ENCODE measurements at places on chromosomes 5 and 9.

DNA sequence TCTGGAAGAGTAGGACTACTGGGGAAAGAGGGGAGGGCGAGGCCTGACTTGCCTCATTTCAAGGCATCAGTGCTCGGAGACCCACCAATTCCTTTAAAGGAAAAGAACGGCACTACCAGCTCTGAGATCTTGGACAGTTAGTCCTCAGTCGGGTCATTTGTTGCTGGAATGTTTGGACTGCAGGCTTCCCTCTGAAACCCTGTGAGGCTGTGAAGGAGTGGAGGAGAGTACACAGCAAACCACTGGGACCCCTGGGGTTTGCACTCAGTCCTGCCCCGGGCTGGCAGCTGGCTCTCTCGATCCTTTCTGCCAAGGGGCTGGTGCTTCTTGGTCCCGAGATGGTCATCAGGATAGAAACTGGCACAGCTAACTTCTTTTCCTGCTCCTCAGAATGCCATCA lies 194.5 kb downstream of the TRIO start:
- no peak for DNase-seq

- DNase-seq = no peak
Observed at GRCh38 chr9:87350915-87351314, 146.8 kb upstream of the DAPK1 start.

GRCh38 chr9:132027752-132028663 lies 51.7 kb downstream of the MED27 start:
- no peak for DNase-seq

DNA sequence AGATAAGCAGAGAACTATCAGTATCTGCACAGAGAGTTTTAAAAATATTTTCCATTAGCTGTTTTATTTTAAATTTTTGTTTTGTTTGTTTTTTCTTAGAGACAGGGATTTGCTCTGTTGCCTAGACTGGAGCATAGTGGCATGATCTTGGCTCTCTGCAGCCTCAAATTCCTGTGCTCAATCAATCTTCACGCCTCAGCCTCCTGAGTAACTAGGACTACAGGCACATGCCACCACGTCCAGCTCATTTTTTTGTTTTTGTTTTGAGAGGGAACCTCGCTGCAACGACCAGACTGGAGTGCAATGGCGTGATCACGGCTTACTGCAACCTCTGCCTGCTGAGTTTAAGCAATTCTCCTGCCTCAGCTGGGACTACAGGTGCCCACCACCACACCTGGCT lies 138.2 kb upstream of the LPAR1 start:
- no peak for DNase-seq

GRCh38 chr5:94968507-94969095 lies 316.3 kb downstream of the MCTP1 start:
- peak; percentile 60 for DNase-seq

DNA sequence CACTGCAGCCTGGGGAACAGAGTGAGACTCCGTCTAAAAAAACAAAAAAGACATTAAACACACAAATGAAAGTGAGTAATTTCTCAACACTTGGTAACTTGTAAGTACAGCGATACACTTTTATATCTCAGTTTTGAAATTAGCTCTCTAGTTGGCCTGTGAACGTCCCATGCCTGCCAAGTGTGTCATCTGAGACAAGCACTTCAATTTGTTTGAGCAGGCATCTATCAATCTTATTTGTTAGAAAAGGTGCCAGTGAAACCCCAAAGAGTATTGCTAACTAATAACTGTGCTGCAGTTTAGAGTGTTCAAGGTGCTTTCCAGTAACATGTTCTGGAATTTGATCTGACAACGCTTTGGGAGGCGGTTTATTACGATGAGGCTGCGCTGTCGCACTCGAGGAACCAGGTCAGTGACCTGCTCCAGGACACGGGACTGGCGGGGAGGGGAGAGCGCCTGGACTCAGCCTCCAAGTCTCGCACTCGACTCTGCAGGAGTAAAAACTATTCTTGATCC lies 1.1 kb upstream of the SPIN1 start:
- DNase-seq = no peak

DNA sequence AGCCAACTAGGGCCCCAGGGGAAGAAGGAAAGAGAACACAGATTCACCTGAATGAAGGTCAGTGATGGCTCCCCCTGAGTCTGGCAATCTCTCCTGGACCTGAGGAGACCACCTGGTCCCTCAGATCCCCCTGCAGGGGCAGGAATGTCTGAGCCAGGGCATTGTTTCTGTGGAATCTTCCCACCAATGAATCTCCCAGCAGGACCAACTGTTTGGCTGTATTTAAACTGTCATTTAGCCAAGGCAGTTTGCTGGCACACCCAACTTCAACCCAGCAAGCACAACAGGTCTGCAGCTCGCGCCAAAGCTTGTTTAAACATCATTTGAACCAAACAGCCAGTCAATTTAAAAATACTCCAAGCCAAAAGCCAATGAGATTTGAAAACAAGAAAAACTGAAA lies 92.6 kb downstream of the SH3TC2 start:
- peak; percentile 44 for DNase-seq

GRCh38 chr5:114360816-114361723 lies 800 bp upstream of the KCNN2 start:
- peak; percentile 14 for DNase-seq

DNA sequence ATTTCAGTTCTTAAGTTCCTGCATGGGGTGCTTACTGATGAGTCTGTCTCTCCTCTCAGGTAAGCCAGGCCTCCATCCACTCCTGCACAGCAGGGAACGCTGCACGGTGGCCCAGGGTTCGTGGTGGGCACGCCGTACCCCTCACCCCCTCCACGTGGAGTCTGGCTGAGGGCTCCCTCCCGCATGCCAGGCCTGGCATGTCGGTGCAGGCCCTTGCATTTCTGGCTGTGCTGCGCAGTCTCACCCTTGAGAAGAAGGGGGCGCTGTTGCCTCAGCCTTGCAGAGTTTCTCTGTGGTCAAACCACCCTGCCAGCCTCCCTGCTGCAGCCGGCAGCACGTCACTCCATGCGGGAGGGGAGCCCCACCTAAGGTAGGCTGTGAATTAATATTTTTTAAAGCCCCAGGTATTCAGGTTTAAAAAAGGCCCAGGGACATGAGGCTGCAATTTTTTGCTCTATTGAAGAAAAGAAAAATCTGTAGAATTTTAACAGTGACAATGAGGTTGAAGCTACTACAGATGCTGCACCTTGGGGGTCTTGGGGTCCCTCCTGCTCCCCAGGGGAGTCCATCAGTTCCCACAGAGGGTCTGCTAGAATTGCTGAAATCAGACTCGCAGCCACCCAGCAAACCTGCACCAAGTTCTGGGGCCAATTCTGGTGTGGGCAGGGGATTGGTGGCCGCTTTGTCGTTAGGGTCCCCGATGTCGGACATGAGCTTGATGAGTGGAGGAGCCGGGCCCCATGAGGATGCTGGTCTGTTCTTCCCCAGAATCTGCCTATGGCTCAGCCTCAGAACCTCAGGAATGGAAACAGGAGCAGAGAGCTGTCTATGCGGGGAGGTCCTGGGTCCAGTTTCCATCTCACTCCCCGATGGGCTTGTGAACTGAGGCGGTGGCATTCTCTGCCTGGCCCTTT lies 52.6 kb downstream of the TENT4A start:
- DNase-seq = peak; percentile 90

GRCh38 chr5:171738501-171738900 lies 47.1 kb upstream of the SMIM23 start:
- no peak for DNase-seq

- DNase-seq = peak; percentile 13
Observed at GRCh38 chr9:4489562-4489918, 728 bp upstream of the SLC1A1 start.

GRCh38 chr5:95822043-95822541 lies 434 bp downstream of the GLRX start:
- peak; percentile 25 for DNase-seq

GRCh38 chr5:53246042-53246836 lies 136.7 kb upstream of the MOCS2 start:
- no peak for DNase-seq

DNA sequence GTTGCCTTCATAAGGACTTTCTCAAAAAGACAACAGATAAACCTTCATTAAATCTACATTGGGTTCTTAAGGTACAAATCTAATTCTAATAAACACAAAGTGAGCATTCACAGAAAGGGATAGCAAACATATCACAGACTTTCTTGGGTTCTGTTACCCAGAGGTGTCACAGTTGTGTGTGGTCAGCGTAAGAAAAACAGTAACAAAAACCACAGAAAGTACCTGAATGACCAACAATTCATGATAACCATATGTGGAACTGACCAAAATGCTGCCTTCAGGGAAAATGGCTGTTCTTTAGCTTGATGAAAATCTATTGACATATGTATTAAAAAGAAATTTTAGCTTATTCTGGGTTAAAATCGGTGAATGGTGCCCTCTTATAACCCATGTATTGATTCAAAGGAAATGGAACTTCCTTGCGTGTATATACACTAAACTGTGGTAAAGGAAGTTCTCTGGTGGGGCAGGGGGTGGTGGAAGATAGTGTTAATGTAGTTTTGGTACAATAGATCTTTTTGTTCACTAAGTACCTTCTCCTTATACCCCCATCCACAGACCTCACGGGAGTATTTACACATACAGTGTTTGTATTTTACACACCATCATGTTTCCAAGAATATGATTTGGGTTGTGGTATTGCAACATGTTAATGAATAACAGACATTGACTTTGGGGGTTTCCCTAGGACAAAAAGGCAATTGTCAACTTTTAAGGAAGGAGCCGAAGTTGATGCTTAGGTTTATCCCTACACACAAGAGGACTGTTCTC lies 152.5 kb downstream of the APBA1 start:
- DNase-seq = no peak

DNA sequence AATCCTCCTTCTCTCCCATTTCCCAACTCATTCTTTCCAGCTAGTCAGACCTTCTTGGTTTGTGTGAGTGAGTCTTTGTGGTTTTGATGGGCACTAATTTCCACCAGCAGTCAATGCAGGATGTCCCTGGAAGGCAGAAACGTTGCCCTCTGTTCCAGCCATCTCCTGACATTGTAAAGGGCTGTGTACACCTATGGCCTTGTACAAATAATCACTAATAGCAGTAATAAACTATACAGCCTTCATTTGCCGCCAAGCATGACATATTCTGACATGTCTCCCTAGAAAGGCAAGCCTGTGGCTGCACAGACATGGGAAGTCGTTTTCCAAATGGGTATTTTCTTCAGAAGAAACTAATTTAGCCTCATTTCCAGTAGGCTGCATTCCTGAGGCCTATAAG lies 18.4 kb upstream of the DENND1A start:
- DNase-seq = no peak

DNA sequence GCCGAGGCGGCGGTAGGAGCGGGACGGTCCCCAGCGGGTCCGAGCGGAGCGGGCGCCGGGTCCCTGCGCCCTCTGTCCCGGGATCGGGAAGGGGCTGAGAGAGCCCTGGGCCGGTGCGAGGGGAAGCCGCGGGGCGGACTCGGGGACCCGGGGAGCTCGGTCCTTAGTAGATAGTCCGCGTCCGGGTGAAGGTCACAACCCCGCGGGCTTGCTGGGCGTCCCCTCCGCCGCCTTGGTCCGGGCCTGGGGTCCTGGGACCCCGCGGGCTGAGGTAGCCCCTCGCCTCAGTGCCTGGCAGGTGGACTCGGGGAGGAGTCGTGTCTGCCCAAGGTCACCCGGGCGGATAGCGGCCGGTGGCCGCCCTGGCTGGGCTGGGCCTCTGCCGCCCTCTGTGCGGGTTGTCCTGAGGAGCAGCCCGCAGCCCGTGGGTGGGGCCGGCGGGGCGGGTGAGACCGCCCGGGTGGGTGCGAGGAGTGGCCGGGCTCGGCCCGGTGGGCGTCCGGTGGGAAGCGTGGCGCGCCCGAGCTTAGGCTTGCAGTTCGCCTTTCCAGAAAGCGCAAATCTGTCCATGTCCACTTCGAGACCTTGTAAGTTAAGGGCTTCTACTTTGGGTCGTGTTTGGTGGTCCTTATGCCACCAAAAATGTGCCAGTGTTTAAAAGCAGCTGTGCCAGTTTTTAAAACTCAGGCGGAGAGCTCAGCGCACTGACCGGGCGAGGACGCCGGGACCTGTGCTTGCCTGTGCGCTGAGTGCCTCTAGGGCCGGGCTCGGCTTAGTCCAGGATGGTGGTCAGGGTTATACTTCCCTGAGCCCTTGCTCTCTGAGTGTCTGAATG lies 554 bp downstream of the SDHA start:
- DNase-seq = peak; percentile 58

- DNase-seq = no peak
Observed at GRCh38 chr9:74500584-74500924, 3.4 kb downstream of the RORB start.

DNA sequence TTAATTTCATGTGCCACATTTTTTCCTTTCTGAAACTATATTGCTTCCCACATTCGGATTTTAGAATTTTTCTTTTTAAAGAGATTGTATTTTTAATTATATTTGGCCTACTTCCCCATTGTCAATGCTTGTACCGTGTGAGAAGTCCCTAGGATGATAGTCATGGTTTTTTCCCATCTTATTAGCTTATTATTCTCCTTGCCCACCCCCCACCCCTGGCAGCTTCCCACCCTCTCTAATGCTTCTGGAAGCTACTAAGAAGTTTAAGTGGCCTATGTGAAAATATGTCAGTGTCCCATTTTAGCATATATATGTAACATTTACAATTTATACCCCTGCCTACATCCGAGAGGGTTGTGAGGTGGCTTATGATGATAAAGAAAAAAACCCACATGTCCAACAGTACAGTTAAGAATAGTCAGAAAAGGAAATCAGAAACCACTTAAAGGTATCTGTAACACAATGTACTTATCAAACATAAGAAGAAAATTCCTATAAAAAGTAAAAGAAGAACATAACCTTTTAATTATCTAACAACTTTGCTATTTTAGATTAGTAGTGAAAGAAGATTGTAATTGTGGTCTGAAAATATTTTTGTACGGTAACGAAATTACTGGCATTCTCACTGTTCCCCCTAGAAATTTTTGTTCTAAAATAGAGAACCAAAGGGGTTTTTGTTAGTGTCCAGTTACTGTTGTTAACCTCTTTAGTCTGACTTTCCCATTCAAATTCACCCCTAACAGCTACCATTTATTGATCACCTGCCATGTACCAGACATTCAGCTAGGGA lies 62.1 kb downstream of the SLC44A1 start:
- DNase-seq = no peak

- no peak for DNase-seq
Observed at GRCh38 chr5:98108497-98108896, 665.0 kb upstream of the RGMB start.

DNA sequence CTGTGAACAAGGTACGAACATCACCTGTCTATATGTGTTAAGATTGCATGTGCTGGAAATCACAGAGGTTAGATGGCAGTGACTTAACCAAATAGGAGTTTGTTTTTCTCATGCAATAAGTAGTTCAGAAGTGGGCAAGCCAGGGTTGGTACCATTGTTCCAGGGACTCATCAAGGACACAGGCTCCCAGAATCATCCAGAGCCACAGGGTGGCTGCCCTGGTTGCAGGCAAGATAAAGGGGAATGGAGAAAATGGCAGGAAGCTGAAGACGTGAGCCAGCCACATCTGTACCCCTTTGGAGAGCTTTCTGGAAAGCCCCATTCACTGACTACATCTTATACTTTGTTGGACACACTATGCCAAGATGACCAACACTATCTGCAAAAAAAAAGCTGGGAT lies 126.0 kb upstream of the IL12B start:
- no peak for DNase-seq
